ENCODE measurements at places on chromosomes 2 and 18.

DNA sequence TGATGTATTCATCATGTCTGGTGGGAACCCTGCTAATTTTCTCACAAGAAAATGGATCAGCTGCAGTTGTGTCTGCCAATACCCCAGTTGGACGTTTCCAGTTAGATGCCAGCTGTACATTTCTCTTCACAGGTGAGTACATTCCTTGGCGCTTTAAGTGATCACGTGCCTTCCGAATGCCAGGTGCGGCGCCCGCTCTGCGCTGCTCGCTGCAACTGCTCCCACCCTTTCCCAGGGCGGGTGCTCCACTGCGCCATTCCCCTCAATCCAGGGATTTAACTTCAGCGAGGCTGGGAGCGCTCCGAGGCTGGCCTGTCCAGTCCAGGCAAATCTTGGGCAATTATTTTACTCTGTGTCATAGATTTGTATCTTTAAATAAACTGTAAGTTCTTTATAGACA, 225.0 kb upstream of the RAB6C start:
- no peak for DNase-seq

GRCh38 chr2:222738809-222739208, 67.4 kb downstream of the MOGAT1 start:
- no peak for DNase-seq

DNA sequence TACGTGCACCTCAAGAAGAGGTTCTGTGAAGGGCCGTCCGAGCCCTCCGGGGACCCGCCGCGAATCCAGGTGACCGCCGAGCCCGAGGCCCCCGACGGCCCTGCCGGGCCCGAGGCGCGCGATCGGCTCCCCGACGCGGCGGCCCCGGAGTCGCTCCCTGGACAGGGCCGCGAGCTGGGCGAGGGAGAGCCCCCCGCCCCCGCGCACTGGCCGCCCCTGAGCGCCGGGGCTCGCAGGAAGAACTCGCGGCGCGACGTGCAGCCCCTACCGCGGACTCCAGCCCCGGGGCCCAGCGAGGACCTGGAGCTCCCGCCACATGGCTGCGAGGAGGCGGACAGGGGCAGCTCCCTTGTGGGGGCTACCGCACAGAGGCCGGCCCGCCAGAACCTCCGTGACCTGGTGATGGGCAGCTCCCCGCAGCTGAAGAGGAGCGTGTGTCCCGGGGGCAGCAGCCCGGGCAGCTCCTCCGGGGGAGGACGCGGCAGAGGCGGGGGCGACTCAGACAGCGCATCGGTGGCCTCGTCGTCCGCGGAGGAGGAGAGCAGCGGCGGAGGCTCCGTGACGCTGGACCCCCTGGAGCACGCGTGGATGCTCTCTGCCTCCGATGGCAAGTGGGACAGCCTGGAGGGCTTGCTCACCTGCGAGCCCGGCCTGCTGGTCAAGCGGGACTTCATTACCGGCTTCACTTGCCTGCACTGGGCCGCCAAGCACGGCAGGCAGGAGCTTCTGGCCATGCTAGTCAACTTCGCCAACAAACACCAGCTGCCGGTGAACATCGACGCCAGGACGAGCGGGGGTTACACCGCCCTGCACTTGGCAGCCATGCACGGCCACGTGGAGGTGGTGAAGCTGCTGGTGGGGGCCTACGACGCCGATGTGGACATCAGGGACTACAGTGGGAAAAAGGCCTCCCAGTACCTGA, 812 bp downstream of the SOWAHC start:
- no peak for DNase-seq

DNA sequence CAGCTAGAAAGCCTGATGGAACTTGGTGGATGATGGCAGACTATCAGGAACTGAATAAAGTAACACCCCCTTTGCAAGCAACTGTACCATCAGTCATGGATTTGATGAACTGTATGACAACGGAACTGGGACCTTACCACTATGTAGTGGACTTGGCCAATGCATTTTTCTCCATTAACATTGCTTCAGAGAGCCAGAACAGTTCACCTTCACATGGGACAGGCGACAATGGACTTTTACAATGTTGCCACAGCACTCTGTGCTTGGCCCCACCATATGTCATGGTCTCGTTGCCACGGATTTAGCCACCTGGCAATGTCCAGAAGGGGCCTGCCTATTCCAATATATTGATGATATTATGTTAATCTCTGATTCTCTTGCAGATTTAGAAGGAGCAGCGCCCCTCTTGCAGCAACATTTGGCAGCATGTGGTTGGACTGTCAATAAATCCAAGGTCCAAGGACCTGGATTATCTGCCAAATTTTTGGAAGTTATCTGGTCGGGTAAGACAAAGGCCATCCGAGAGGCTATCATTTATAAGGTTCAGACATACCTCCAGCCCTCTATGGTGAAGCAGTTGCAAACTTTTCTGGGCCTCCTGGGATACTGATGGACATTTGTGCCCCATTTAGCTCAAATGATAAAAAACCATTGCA, 52.2 kb upstream of the ZC3H15 start:
- no peak for DNase-seq

- DNase-seq = no peak
These were observed 11.7 kb upstream of the NABP1 start for GRCh38 chr2:191666226-191666625.

DNA sequence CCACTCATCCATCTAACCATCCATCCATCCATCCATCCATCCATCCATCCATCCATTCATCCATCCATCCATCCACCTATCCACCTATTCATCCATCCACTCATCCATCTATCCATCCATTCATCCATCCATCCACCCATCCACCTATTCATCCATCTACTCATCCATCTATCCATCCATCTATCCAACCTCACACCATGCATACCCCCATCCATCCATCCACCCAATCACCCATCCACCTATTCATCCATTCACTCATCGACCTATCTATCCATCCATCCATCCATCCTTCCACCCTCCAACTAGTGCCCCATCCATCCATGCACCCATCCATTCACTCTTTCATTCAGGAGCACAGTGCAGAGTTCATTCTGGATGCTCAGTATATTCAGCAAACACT, 21.5 kb upstream of the YWHAQ start:
- no peak for DNase-seq

- DNase-seq = no peak
These were observed 4.0 kb upstream of the RND3 start for GRCh38 chr2:150491430-150491829.

DNA sequence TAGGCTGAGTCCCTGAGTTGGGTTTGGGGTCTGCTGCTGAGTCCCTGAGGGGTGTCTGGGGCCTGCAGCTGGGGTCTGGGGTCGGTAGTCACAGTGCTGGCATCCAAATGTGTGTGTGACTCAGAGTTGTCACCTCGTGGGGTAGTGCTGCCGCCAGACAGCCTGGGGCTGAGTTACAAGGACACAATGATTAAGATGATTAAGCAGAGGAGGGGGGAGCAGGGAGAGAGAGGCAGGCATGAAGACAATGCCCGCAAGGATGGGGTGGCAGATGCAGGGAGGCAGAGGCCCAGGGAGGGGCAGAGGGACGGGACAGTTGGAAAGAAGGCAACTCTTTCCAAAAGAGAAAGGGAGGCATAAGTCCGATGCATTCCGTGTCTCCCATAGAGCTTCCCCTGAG, 120.2 kb downstream of the CELF4 start:
- DNase-seq = no peak

GRCh38 chr2:204470178-204470620, 75.1 kb upstream of the PARD3B start:
- no peak for DNase-seq

- no peak for DNase-seq
These were observed 28.7 kb upstream of the HNMT start for GRCh38 chr2:137935591-137935990.

DNA sequence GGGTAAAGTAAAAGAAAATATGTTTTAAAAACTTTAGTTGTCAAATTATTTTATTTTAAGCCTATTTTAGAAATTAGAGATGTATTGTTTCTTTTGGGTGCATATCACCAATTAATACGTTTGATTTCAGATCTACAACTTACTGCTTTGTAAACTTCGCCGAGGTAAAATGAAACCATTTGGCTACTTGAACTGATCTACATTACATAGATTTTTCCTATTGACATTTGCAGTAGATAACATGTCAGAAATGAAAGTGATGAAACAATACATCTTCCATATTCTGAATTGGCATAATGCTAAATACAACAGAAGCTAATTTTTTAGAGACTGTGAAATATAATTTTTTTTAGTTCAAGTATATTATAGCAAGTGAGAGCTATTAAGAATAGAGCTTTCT, 39.5 kb downstream of the GLS start:
- DNase-seq = no peak

GRCh38 chr2:111127351-111127750, 6.6 kb downstream of the BCL2L11 start:
- no peak for DNase-seq

DNA sequence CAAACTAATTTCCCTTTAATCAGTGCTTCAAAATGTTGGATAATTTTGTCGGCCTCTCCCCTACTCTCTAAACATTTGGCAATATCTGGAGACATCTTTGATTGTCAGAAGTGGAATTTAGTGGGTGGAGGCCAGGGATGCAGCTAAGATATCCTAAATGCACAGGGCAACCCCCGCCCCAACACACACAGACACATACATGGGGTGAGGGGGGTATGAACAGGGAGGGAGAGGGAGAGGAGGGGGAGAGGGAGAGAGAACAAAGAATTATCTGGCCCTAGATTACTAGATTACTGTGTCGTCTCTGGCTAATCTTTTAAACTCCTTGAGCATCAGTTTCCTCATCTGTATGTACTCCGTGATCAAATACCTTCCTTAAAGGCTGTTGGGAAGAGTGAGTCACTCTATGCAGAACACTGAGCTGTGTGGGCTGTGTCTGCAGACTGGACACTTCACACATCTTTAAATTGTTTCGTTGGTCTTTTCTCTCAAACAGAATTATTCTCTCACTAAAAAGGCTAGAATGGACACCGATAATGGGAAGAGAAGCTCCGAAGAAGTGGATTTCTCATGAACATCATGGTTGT, 2.9 kb downstream of the RNF149 start:
- no peak for DNase-seq

DNA sequence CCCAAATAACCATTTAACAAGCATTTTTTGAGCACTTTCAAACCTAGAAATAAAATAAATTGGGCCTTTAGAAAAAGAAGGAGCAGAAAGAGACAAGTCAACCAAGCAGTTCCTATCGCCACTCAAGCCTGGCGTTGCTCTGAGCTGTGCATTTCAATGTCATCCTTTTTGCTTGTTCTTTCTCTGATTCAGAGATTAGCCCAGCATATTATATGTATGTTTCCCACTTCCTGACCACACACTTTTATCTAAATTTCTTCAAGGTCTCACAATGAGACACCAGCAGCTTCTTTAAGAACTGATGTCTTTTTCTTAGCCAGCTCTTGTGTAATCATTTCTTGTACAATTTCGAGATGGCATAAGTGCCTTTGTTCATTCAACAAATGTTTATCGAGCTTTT, 344.5 kb upstream of the ID2 start:
- DNase-seq = no peak

DNA sequence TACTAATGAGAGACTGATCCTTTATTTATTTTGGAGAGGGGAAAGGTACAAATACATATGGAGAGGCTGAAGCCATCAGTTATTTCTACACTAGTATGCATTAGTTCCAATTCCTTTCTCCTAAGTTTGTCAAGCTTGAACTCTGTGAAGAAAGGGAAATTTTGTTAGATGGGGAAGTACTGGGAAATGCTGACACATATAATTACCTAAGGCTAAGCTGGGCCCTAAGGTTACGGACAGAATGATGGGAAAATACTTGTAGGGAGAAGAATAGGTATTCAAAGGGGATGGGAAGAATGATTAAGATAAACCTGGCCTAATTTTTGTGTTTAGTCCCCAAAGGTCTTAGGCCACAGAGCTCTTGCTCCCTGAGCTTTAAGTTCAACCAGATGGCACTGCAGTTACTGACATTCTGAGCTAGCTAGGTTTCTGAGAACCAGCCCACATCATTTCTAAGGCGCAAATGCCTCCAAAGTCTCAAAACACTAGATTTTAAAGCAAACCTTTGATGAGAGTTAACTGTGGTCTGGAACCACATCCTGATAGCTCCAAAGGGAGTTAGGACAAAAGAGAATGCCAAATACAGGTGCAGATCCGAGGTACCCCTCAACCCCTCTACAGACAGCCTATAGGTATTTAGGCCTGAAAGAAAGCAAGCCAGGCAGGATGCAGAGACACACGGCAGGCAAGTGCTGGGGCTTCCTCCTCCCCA, 2.7 kb downstream of the TMEM163 start:
- no peak for DNase-seq

GRCh38 chr2:198042189-198042588, 237.8 kb downstream of the PLCL1 start:
- no peak for DNase-seq

DNA sequence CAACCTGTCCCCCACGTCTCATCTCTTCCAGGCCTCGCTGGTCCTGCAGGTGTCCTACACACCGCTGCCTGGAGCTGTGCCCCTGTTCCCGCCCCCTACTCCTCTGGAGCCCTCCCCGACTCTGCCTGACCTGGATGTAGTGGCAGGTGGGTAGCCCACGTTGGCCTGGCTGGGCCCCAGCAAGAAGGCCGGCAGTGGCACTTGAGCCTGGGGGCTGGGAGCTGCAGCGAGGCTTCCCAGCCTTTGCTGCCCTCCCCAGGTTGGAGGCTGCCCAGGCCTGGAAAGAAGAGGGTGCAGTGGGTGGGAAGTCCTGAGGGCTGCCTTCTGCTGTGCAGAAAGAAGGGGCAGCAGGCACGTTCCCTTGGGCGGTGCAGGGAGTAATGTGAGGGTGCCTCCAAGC, 58.4 kb downstream of the DYSF start:
- DNase-seq = no peak

DNA sequence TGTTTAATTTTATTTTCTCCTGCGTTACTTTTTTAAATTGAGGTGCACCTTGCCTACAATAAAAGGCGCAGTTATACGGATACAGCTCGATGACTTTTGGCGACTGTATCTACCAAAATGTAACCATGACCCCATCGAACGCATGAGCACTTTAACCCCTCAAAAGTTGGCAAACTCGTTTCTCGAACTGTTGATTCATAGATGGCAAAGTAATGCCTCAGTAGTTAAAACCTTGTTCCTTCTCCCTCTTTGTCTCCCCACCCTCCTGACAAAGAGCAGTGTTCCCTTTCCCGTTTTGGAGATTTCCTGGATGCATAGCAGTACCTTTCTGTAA, 577 bp downstream of the MOGAT1 start:
- DNase-seq = no peak

GRCh38 chr18:49618742-49619681, 57.2 kb downstream of the LIPG start:
- DNase-seq = peak; percentile 72

GRCh38 chr2:30484995-30485394, 37.9 kb downstream of the LCLAT1 start:
- no peak for DNase-seq

Measured in muscle of arm (tissue), 14 donors.